ENCODE measurements at places on chromosomes 5 and 9.

DNA sequence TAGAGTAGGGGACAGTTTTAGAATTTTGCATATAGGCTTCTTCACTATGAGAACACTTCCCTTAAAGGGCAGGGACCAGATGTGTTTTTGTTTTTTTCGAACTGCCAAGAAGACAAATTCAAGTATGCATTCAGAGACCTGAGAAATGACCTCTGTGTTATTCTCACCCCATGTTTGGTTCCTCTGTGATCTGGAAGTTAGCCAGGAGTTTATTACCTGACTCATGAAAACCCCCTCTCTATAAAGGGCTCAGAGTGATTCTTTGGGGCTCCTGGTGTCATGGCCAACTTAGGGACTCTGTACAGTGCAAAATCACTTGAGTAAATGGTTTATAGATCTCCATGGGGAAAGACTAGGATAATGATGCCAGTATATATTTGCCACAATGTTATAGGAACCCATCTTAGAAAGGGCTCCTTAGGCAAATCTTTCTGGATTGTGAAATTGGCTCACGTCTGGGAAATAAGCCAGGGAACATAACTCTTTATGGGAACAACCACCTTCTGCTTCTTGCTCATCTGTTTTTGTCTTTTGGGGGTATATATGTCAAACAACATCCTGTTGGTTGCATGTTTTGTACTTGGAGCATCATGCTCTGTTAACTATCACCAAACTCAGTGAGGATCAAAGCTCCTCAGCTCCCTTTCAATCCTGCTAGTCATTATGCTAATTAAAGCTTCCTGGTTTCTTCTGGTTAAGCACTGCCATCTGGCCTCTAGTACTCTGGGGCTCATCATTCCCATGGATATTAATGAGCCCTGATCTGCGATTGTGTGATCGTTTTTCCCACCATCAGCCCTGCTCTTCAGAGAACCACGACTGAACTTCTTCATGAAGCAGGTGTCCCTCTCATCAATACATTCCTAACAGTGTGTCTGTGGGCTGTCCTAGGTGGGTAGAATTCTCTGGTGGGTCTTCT lies 173.4 kb upstream of the CDH12 start:
- no peak for DNase-seq
- H3K36me3 ChIP-seq, result no peaks in the 10 kb centered on the region
- no peak overlapping the region for H3K27ac ChIP-seq

DNA sequence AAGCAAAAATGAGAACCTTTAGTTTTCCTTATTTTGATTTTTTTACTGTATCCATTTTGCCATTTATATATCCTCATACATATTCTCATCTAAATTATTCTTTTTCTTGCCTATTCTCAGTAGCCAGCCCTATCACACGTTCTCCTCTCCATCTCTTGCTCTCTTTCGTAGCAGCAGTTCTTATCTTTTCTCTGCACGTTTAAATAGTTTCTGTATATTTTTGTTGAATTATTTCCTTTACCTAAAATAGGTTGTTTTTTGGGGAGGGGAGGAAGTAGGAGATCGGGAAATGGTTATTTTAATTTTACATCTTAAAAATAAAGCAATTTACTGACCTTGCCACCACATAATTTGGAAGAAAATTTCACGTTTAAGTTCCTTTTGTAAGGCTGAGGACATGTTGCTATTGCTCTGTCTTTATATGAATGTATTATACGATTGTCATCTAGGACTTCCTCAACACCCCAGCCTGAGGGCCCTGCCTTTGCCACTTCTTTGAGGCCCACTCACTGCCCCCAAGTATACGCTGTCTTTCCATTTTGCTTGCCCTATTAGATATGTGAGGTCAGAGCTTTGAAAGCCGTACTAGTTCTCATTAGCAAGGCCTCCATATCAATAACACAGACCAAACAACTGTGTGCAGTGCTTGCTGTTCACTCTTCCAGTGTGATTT lies 140.3 kb downstream of the GNAQ start:
- H3K4me1 ChIP-seq, result peaks cover 26% of the 10 kb centered on the region
- peaks cover 6% of the 10 kb centered on the region for H3K36me3 ChIP-seq
- no peak for DNase-seq
- no peaks in the 10 kb centered on the region for H3K27me3 ChIP-seq
- no peak overlapping the region for H3K27ac ChIP-seq

DNA sequence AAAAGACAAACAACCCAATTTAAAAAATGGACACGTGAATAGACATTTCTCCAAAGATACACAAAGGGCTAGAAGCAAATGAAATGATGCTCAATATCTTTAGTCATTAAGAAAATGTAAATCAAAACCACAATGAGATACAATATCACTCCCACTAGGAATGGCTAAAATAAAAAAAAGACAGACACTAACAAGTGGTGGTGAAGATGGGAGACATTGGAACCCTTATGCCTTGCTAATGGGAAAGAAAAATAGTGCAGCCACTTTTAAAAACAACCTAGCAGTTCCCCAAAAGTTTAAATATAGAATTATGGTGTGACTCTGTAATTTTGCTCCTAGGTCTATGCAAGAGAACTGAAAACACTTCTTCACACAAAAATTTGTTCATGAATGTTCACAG lies 40.7 kb downstream of the SH3TC2 start:
- DNase-seq, result no peak
- peaks cover 21% of the 10 kb centered on the region for H3K4me1 ChIP-seq
- no peak overlapping the region for H3K4me3 ChIP-seq
- H3K27ac ChIP-seq, result no peak overlapping the region
- no peaks in the 10 kb centered on the region for H3K27me3 ChIP-seq

DNA sequence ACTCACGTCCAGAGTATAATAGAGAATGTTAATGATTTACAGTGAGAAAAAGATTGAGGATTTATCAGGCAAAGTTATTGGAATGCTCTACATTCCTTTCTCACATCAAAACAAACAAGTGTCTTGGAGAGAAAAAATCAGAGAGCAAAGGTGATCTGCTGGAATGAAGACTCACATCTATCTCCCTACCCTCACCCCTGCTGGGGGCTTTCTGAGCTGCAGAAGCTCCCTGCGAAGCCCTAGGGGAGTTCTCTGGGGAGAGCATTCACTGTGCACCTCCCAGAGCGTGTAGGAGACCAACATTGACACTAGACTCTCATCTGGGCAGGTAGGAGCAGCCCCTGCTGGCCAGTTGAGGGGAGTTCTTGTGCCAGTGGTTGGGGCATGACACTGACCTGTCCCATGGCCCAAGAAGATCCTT lies 76.6 kb upstream of the ADAMTS16 start:
- no peak for DNase-seq
- no peaks in the 10 kb centered on the region for H3K4me1 ChIP-seq
- no peak overlapping the region for H3K4me3 ChIP-seq
- H3K36me3 ChIP-seq, result no peaks in the 10 kb centered on the region
- H3K27me3 ChIP-seq, result no peaks in the 10 kb centered on the region

DNA sequence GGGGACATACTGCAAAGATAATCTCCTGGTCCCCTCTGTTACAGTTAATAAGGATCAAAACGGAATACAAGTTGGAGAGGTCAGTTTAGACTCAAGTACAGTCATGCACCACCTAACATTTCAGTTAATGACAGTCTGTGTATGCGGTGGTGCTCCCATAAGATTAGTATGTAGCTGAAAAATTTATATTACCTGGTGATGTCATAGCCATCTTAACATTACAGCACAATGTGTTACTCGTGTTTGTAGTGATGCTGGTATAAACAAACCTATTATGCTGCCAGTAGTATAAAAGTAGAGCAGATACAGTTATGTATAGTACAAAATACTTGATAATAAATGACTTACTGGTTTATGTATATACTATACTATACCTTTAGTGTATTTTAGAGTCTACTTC lies 207.9 kb downstream of the GDNF start:
- H3K27me3 ChIP-seq, result no peaks in the 10 kb centered on the region
- DNase-seq, result no peak
- no peaks in the 10 kb centered on the region for H3K4me1 ChIP-seq
- H3K36me3 ChIP-seq, result peaks cover 26% of the 10 kb centered on the region
- H3K4me3 ChIP-seq, result no peak overlapping the region

Data from neural crest cell (in vitro differentiated cells).